ENCODE measurements at places on chromosomes 12 and 14. TPM values are rescaled to one million over a fixed set of nuclear protein-coding genes. Genes with fewer than 3 reads are reported as not detected.

Gene IPO4
- total RNA-seq: 10.5 TPM

Gene HOTAIR
- not detected for total RNA-seq

Gene PPP4R4
- total RNA-seq: not detected

DNA sequence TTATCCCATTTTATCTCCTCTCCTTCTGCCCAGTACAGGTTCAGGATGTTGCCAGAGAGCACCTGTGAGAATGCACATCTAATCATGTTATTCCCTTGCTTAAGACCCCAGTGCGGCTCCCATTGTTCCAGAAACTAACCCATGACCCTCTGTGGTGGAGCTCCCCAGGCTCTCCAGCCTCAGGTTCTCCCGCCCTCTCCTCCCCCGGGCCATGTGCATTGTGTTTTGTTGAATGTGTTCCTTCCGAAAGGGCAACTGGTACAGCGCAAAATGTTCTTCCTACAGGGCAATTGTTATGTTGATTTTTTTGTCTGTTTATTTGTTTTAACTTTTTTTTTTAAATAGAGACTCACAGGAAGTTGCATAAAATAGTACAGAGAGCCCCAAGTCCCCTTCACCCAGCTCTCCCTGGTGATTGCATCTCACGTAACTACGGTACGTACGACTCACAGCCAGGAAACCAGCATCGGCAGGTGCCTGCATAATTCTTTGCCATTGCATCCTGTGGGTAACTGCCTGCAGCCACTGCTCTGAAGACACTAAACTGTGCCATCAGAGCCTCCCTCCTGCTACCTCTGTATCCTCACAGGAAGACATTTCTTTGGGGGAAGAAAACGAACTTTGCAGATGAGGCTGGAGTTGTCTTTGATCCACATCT lies 31.2 kb downstream of the TMEM132C start:
- DNase-seq: no peak

DNA sequence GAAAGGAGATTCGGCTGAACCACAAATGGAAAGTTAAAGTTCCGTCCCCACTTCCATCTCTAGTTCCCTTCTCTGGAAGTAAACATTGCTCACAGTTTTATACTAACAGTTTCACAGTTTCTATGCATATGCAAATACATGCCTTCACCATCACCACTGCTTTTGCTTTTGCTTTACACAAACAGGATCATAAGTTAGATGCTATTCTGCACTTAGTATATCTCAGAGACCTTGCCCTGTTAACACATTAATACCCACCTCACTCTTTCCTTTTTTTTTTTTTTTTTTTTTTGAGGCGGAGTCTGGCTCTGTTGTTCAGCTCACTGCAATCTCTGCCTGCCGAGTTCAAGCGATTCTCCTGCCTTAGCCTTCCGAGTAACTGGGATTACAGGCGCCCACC lies 890 bp downstream of the TEP1 start:
- DNase-seq: no peak

- no peak for DNase-seq
Observed at GRCh38 chr12:85621041-85621440, 215.2 kb downstream of the RASSF9 start.

DNA sequence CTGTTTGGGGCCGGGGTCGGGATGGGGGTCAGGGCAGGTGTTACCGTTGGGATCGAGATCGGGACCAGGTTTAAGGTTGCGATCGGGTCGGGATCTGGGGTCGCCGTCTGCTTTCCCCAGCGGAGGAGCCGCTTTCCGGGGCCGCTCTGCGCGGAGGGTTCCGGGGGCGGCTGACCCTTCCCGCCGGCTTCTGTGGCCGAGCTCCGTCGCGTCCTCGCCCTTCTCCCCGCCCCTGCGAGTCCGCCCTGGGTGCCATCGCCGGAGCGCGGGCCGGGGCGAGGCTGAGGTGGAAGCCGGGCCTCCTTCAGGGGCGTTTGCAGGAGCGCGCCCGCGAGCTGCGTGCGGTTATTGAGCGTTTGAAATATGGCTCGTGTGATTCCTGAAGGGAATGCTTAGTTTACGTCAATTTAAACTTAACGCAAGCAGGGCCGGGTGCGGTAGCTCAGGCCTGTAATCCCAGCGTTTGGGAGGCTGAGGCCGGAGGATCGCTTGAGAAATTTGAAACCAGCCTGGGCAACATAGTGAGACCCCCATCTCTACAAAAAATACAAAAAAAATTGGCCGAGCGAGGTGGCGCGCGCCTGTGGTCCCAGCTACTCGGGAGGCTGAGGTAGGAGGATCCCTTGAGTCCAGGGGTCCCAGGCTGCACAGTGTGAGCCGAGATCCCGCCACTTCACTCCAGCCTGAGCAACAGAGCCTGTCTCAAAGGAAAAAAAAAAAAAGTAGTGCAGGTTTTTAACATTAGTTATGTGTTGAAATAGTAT lies 620 bp downstream of the PGAM5 start:
- no peak for DNase-seq

DNA sequence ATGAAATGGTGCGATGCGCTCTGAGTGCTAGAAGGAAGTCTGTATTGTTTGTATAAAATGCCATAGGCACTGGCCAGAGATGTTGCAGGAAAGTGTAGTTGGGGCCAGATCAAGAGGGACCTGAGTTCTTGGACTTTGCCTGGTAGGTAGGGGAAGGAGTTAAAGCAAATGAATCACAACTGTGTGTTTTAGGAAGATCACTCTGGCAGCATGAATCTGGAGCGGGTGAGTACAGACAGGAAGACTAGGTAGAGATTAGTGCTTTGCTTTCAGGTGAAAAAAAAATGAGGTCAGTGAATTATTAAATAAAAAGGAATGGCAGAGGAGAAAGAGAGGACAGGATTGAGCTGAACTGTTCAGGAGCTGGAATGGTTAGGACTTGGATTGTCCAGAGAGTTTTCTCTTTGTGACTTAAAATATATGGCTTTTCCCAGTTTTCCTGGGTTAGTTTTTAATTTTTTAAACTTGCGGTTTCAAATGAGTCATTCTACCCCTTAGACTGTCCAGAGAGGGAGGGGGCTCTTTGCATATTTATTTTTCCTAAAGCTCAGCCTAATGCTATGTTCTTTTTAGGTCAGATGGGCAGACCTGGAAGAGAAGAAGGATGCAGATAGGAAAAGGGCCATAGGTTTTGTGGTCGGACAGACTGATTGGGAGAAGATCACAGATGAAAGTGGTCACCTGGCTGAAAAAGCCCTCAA lies 41.1 kb downstream of the PROX2 start:
- no peak for DNase-seq

DNA sequence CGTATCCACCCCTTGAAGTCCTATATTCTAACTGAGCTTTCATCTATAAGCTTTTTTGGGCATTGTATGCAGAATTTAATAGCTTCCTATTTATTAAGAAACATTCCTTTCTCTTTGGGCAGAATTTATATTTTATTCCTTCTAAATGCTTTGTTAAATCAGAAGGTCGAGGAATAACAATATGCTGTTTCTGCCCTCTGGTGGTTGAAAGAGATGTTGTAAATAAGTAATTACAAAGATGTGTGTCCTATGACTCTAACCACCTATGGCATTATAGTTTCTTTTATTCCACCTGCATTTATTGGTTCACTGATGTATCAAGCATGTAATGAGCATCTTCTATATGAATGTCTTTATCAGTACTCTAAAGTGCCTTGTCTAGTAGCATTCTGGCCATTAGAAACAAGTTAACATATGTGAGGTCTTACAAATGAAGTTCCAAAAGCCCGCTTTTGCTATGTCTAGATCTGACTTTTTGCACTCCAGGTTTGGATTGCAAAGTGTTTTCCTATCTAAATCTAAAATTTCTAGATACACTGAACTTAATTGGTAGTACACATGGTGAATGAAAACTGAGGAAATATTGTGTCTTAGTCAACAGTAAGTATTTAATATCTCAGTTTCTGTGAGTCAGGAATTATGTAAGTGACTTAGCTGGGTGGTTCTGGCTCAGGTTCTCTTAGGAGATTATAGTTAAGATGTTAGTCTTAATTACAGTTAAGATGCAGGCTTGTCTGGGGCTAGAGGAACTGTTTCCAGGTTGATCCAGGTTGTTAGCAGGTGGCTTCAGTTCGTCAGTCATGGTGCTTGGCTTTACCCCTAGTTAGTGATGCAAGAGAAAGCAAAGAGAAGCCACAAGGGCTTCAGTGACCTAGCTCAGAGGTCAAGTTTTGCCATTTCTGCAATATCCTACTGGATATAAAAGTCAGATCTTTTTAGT lies 57.5 kb downstream of the PLEKHA5 start:
- DNase-seq: no peak

GRCh38 chr12:106455111-106455510 lies 97.6 kb downstream of the POLR3B start:
- no peak for DNase-seq

DNA sequence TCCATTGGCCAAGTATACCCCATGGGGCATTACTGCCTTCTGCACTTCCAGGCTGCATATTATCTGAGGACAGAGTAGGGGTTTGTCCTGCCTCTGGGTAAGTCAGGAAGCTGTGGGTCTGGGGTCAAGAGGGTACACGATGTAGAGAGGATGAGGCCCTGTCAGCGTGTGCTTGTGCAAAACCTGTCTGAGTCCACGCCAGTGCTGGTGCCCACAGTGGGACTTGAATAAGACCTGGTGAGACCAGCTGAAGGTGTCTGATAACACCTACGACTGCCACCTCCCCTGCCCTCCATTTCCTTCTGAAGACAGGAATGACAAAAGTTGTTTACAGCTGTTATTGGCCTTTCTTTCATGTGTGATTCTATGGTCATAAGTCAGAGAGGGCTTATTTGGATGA lies 22.1 kb upstream of the NID2 start:
- DNase-seq: no peak

DNA sequence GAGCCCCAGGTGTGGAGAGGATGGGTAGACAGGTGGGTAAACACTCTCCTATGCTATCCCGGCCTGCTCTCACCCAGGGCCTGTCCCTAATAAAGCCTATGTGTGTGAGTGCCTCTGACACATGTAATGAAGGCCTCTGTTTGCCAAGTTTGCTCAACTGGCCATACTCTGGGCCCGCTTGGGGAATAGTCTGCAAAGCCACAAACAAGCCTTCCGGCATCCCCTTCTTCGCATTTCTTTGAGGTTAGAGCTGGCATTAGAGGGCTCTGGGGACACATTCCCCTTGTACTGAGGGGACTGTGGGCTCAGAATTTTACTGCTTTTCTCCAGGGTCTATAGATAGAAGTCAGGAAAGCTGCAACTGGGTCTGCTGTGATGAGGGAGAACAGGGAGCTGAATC lies 240.5 kb downstream of the C12orf75 start:
- no peak for DNase-seq

DNA sequence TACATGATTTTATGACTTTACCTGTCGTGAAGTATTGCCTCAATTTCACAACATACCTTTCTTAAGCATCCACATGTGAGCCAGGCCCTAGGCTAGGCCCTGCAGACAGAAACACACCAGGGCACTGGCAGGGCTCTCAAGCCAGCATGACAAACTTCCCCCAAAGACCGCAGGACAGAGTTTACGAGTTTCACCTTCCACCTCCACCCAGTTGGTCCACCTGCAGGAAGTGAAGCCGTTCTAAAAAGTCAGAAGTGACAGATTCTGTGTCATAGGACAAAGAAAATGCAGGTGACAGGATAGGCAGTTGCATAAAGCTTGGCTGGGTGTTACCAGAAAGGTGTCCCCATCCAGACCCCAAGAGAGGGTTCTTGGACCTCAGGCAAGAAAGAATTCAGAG lies 382.3 kb downstream of the PCNX1 start:
- DNase-seq: no peak

- no peak for DNase-seq
Observed at GRCh38 chr14:28762955-28763326, 3.6 kb upstream of the FOXG1 start.

- DNase-seq: peak; percentile 18
Observed at GRCh38 chr12:6929466-6930452, 2.0 kb downstream of the ATN1 start.

- DNase-seq: no peak
Observed at GRCh38 chr14:20494935-20495766, 10.2 kb upstream of the RNASE10 start.

GRCh38 chr12:121767525-121768016 lies 25.9 kb downstream of the RHOF start:
- DNase-seq: peak; percentile 80

GRCh38 chr12:57983146-57983857 lies 41.9 kb downstream of the ATP23 start:
- DNase-seq: no peak

DNA sequence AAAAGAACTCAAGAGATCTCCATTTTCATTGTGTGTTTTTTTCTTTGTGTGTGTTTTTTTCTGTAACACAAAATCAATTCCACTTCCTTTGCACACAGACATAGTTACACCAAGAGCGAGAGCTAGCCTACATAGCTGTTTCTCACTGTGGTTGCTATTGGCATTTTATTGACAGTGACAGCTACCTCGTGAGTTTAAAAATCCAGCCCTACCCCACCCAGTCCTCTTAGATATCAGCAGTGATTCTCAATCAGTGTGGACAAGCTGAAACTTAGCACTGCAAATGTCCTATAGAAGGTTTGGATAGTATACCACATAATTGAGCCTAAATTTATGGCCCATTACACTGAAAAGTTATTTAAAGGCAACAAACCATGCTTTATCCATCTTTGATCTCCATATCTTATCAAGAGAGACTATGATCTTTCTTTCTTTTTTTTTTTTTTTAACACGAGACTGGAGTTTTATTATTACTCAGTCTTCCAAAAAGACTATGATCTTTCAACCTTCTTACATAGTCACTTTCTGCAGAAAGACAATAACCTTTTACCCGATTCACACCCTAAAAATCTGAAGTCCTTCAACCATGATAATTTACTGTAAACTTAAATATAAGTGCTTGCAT lies 46.8 kb downstream of the ATP2B1 start:
- no peak for DNase-seq

DNA sequence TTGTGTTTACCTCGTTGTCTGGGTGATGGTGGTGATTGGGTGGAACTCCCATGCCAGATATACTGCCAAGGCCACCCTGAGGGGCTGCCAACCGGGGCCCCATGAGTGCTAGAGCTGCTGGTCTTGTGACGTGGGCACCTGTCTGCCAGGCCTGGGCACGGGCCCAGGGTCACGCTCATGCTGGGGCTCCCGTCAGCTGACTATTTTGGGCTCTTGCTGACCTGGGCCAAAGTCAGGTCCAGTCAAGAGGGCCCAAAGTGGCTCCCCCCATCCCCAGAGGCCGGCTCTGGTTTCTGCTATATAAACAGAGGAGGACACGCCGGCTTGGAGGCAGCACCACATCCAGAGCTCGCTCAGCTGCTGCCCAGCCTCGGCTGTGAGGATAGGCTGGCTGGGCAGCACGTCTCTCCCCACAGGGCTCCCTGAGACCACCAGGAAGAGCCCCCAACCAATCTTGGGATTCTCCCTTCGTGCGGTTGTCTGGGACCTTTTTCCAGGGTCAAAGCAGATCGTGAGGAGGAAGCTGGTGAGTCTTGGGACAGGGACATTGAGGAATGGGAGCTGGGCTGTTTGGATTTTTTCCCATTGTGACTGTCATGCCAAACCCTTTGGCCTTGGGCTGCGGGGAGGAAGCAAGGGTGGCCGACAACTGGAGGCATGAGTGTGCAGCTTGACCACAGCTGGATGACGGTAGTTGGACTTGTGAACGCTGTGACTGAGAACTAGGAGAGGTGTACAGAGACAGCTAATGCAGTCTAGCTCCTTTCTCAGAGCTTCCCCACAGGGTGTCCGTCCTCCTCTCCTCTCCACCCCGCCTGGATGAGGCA lies 7.6 kb upstream of the NR4A1 start:
- peak; percentile 89 for DNase-seq
